ENCODE measurements at places on chromosomes 11 and 22.

DNA sequence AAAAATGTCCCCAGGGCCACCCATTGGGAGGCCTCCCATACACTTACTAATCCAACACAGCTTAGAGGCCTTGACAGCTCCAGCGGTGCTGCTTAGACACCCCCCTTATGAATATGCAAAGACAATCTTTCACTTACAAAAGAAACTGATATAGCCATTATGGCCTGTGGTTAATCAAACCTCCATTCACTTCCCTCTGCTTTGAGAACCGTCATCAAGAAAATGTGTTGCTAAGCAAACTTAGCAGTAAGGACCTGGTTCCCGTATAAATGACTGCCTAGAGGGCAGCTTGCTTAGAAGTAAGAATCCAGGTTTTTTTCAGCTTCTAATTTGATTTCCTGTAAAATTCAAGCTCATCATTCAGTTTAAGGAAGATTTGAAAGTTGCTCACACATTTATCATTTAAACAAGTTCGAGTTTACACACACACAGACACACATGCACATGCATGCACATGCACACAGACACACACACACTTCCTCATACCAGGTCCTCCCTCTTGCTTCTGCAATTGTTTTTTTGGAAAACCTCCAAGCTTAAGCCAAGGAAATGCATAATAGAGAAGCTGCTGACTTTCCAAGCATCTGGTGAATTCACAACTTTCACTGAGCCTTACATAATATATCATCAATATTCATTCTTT is 137.7 kb upstream of the BLID start:
- no peak for DNase-seq

DNA sequence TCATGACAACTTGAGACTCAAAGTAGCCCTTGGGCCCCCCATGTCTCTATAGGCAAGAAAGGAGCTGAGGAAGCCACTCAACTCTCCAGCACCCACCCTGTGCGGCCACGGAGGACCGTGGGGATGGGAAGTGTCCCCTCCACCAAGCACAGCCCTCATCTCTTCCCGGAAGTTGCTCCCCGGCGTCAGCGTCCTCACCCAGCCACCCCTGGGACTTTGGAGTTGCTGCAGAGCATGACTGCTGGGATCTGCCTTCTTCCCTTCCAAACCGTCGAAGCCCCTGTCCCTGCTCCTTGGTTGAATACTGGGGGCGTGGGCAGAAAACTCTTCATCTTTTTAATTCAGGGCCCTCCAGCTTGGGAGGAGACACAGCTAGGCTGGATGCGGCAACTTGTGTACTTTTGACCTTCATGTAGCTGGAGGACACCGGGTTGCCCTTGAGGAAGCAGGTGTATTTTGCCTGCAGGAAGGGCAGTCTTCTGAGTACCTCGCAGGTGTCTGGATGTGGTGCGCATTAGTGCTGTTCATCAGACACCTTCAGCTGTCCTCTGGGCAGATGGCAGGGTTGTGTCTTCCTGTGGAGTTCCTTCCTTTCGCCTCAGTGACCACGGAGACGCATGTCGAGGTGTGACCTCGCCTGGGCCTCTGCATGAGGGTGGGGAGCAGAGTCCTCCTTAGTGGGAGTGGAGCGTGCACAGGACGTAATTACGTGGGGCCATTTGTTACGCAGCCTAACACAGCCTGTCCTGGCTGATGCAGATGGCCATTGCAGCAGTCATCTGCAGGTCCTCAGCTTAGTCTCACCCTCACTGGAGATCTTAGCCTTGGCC is 12.2 kb upstream of the IFITM3 start:
- DNase-seq: no peak

DNA sequence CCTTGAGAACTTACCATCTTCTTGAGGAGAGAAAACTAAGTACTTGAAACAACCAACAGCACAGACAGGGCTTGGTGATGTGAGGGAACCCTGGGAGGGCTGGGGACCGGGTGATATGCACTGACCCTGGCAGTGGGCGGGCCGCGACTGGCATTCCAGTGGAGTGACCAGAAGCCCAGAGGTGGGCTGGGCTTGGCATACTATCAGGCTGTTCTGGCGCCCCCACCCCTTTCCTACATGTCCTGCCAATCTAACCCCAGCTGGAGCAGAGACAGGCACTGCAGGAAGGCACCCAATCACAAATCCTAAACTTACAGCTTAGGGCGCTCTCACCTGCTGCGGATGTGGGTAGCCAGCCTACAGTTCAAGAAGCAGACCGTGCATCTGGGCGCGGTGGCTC is 54.0 kb upstream of the GCAT start:
- DNase-seq: no peak

DNA sequence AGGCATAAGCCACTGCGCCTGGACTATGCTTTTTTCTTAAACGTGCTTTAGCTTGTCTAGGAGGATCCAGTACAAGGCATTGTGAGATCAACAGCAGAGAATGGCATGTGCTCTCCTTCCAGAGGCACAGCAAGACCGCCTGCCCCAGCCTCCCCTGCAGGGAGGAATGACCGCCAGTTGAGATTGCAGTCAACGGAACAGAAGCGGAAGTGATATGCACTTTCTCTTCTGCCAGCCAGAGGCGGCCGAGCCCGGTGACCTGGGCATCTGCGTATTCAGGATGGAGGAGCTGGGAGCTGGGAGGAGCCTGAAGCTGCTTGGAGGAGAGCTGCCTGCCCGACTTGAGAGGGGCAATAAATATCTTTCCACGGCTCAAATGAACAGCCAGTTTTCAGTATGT is 243.0 kb downstream of the CTTN start:
- no peak for DNase-seq

DNA sequence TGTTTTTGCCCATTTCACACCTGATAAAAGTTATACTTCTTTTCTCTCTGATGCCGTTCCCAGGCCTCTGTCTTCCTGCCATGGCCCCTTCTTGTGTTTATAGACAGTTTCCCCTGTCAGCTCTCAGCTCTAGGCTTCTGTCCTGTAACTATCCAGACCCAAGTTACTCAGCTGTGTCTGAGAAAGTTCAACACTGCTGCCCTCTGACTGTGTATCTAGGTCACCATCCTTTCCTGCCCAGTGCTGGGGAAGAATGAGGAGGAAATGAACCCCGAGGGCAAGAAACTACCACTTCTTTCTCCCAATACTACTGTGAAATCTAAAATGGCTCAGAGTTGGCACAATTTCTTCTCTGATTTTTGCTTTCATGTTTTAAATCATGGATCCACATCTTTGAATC is 29.6 kb downstream of the SNX19 start:
- DNase-seq: no peak

GRCh38 chr22:30115705-30116104 is 35.4 kb downstream of the HORMAD2 start:
- no peak for DNase-seq

GRCh38 chr11:101241160-101241795 is 111.7 kb upstream of the PGR start:
- DNase-seq: no peak

DNA sequence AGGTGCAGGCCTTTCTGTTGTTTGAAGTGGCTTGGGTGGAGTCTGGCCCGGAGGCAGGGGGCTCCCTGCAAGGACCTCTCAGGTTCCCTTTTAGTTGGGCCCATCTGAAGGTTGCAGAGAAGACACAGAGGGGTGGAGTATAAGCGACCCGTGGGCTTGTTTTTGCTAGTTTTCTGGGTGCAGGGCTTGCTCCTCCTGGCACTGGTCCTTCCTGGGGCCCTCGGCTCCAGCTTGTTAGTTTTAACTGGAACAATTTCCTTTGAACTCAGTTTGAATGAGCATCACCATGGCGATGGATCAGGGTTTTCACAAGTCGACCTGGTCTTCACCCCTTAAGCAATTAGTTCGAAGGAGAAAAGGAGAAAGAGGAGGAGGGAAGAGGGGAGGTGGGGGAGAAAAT is 28.5 kb upstream of the OAF start:
- DNase-seq: peak; percentile 84

GRCh38 chr22:39343259-39344045 is 6.3 kb upstream of the SYNGR1 start:
- no peak for DNase-seq

- DNase-seq: no peak
These were observed 15.8 kb downstream of the RAB36 start for GRCh38 chr22:23161029-23161428.

DNA sequence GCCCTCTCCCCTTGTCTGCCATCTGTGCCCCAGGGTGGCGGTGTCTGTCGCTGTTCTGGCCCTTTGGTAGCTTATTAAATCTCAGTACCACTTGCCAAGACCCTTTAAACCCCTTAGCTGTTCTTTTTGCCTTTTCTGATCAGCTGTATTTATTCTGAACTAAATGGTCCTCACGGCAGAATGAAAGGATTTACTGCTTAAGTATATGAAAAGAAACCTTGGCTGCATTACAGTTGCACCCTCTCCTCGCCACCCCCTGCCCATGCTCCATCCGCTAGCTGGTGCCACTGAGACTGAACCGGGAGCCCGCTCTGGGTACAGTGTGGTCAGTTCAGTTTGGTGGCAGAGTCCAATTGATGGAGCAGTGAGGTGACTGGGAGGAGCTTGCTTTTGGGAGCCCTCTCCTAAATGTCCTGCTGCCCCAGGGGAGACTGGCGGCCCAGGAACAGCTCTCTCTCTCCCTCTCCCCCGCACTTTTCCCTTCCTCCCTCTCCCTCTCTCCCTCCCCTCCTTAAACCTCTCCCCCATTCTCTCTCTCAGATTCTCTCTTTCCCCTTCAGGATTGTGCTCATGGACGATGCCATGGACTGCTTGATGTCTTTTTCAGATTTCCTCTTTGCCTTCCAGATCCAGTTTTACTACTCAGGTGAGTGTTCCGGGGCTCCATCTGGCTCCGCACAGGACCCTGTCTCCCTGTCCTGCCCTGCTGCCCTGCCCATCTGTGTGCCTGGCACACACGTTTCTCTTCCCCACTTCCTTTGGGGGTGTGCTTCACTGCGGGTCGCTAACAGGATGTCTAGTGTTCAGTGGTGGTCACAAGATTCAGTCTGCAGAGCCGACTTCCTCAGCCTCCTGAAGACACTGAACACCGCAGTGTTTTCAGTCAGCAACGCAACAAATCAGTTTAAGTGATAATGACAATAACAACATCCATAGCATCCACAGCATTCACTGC is 21.8 kb downstream of the ARFGAP2 start:
- DNase-seq: no peak

- no peak for DNase-seq
These were observed 7.6 kb downstream of the CYB5R2 start for GRCh38 chr11:7665473-7666291.

GRCh38 chr11:8649361-8649760 is 33.1 kb downstream of the TRIM66 start:
- no peak for DNase-seq

GRCh38 chr22:37406441-37407235 is 20.6 kb downstream of the ELFN2 start:
- DNase-seq: no peak

- DNase-seq: peak; percentile 90
These were observed 146.3 kb upstream of the B3GAT1 start for GRCh38 chr11:134558258-134558835.

DNA sequence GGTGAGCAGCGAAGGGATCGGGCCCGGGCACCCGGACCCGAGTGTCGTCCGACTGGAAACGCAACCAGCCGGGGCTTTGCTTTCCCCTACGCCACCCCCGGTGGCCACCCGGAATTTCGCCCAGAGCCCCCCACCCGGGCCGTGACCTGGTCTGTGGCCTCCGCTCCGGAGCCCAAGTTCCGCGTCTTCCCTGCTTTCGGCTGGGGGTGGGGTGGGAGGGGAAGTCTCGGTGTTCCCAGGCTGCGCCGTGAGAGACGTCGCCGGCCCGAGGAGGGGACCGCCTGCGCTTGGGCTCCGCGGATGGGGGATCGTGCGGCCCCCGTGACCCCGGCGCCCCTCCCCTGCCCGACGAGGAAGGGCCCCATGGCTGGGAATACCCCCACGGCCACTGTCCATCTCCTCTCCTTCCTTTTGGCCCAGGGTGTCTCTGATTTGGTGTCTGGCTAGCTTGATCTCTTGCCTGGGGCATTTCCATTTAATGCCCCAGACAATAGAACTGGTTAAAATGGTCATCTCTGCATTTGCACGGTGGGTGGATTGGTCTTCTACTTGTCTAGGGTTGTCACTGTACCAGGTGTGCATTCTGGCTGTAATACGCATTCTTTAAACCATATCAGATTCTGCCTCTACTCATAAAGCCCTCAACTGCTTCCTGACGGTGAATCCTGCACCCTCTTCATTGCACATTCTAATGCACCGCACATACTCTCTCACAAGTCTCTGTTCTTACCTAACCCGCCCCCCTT is 789 bp downstream of the SIK2 start:
- DNase-seq: no peak

DNA sequence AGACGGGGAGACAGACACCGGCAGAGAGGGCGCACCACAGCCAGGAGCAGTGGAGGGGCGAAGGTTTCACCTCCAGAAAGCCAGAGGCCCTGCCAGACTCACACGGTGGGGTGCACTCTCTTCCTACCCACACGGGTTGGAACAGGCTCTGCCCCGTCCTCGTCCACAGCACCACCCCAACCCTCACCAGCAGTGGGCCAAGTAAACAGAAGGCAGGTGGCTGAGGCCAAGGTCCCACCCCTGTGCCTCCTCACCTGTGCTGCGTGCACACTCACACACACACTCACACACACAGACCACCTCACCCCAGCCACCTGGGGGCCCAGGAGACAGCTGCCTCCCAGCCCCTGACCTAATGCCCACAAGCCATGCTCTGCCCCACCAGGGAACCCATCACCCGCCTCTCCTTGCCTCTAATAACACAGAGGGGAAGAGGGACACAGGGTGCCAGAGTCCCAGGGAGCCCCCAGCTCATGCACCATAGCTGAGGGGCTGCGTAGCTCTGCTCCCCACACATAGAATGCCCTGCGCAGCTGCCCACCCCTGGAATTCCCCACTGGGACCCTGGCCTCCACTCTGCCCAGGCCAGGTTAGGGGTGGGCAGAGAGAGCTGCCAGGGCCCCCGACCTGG is 3.1 kb downstream of the CYB5R3 start:
- no peak for DNase-seq

- no peak for DNase-seq
These were observed 1.5 kb downstream of the CASTOR1 start for GRCh38 chr22:30287648-30288418.

DNA sequence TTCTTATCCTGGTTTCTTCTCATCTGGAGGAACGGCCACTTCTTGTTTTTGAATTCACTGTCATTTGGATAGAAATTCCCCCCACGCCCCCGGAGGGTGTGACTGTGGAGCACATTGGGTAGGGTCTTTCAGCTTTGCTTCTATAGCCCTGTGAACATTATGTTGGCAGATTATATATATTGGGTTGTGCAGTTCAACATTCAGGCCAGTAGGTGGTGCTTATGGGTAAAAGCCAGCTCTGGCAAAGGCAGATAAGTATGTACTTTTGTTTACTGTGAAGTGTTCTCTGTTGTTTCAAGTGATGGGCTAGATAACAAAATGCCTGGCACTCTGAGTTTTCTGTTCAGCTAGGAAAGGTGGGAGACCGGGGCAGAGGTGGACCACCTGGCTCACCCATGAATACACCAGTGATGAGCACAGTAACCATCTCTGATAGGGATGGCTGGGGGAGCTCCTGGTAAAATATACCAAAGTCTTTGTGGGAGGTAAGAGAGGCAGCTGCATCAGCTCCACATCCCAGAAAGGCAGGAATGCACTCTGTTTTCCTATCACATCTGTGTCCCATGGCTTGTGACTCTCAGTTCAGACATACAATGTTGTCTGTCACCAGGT is 1348.2 kb upstream of the RAG2 start:
- no peak for DNase-seq

- no peak for DNase-seq
These were observed 41.8 kb downstream of the TMPRSS5 start for GRCh38 chr11:113664069-113664980.
